Right lobe of liver (tissue), 6 donors: ENCODE measurements at places on chromosomes 2 and 18. TPM values are rescaled to one million over a fixed set of nuclear protein-coding genes. Genes with fewer than 3 reads are reported as not detected.

DNA sequence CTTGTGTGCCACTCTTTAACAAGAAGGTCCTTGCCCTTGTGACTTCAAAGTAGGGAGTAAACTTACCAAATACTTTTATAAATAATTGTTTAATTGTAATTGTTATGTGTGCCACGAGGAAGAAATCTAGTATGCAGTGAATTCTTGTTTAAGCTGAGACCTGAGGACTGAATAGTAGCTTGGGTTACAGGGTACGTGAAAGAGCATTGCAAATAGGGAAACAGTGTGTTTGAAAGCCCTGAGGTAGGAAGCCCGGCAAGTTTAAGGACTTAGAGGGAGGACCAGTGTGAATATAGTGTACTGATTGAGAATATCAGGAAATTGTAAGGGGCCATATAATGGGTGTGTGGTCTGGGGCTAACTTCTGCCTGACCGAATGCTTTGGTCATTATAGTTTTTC is 26.2 kb downstream of the PHLPP1 start:
- peak overlapping the region; percentile 6 for H3K4me3 ChIP-seq
- peaks cover 50% of the 10 kb centered on the region for H3K4me1 ChIP-seq
- no peaks in the 10 kb centered on the region for H3K36me3 ChIP-seq

- no peaks in the 10 kb centered on the region for H3K4me1 ChIP-seq
- no peak overlapping the region for H3K4me3 ChIP-seq
- H3K27me3 ChIP-seq = no peaks in the 10 kb centered on the region
- no peaks in the 10 kb centered on the region for H3K36me3 ChIP-seq
- H3K27ac ChIP-seq = no peak overlapping the region
- no peak for DNase-seq
Measured at GRCh38 chr2:149021761-149022160, 16.7 kb upstream of the LYPD6B start.

GRCh38 chr2:203574824-203575223 is 39.7 kb upstream of the RAPH1 start:
- H3K27me3 ChIP-seq = no peaks in the 10 kb centered on the region
- H3K4me3 ChIP-seq = no peak overlapping the region
- no peak for DNase-seq
- H3K27ac ChIP-seq = no peak overlapping the region
- no peaks in the 10 kb centered on the region for H3K4me1 ChIP-seq

DNA sequence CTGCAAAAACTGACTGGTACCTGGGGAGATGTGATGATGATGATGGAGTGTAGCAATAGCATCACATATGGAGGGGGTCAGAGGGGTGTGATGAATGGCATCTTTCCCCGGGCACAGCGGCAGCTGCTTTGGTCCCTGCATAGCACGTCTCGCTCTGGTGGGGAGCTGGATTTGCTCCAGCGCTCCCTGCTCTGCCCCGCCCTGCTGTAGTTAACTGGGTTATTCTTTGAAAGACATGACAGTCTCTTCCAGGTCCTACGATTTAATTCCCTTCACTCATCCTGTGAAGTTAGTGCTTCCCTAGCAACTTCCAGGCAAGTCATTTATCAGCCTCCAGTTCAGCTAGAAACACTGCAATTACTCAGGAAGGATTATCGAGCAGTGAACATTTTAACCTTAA is 463.1 kb downstream of the TSN start:
- no peak overlapping the region for H3K4me3 ChIP-seq
- H3K27ac ChIP-seq = no peak overlapping the region
- H3K36me3 ChIP-seq = no peaks in the 10 kb centered on the region
- no peak for DNase-seq

GRCh38 chr2:95328358-95329125 is 31.4 kb downstream of the KCNIP3 start:
- no peak for DNase-seq
- no peaks in the 10 kb centered on the region for H3K27me3 ChIP-seq
- no peaks in the 10 kb centered on the region for H3K36me3 ChIP-seq

GRCh38 chr18:78526923-78527711 is 452.5 kb upstream of the SALL3 start:
- H3K4me3 ChIP-seq = no peak overlapping the region
- H3K27ac ChIP-seq = no peak overlapping the region
- no peaks in the 10 kb centered on the region for H3K27me3 ChIP-seq
- DNase-seq = no peak
- no peaks in the 10 kb centered on the region for H3K36me3 ChIP-seq
- no peaks in the 10 kb centered on the region for H3K4me1 ChIP-seq

GRCh38 chr2:63249161-63249560 is 198.5 kb downstream of the OTX1 start:
- no peak overlapping the region for H3K27ac ChIP-seq
- no peak for DNase-seq
- no peaks in the 10 kb centered on the region for H3K4me1 ChIP-seq
- no peaks in the 10 kb centered on the region for H3K36me3 ChIP-seq
- no peak overlapping the region for H3K4me3 ChIP-seq
- H3K27me3 ChIP-seq = no peaks in the 10 kb centered on the region

DNA sequence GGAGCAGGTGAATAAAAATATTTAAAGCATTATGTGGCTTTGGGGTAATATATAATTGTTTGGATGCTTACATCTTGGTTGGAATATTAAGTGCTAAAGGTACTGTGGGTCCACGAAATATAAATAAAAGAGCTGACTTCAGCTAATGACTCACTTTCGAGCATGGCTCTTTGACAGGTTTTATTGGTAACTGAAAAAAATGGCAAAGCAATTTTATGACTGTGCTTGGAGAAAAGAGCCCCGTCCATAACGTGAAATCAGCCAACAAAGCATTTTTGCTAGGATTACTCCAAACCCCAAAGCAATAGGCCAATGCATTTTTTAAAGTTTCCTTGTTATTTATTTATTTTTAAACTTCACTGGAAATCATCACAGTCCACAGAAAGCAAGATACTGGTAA is 397.2 kb upstream of the CDH19 start:
- no peak for DNase-seq
- no peaks in the 10 kb centered on the region for H3K4me1 ChIP-seq
- no peak overlapping the region for H3K27ac ChIP-seq
- H3K36me3 ChIP-seq = no peaks in the 10 kb centered on the region
- H3K27me3 ChIP-seq = no peaks in the 10 kb centered on the region

DNA sequence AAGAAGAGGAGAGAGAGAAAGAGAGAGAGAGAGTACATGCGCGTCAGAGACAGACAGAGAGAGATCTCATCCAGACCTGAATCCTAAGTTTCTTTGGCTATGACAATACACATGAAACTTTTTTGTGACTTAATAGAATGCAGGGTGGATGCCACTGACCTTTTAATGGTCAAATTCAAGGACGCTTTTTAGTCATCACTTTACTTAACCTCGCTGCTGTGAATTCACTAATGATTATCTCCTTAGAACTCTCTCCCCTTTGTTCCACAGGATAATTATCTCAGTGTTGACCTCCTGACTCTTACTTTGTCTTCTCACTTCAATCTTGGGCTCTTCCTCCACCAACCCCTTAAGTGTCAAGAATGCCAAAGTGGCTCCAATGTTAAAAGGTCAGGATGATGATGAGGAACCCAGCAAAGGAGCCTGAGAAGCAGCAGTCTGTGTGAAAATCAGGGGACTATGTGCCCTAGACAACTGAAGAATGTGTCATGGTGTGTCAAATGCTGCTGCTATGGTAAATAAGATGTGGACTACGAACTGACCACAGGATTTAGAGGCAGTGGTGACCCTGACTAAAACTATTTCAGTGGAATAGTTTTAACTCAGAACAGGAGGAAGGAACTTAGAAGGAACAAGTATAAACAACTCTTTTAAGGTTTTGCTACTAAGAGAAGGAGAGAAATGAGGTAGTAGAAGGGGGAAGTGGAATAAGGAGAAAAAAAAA is 382.1 kb downstream of the ZEB2 start:
- H3K4me1 ChIP-seq = no peaks in the 10 kb centered on the region
- no peaks in the 10 kb centered on the region for H3K27me3 ChIP-seq
- DNase-seq = no peak
- H3K4me3 ChIP-seq = no peak overlapping the region
- no peaks in the 10 kb centered on the region for H3K36me3 ChIP-seq

- no peaks in the 10 kb centered on the region for H3K4me1 ChIP-seq
- no peak overlapping the region for H3K27ac ChIP-seq
- H3K4me3 ChIP-seq = no peak overlapping the region
- H3K36me3 ChIP-seq = peaks cover 4% of the 10 kb centered on the region
Measured at GRCh38 chr18:79905389-79905911, 46.0 kb downstream of the SLC66A2 start.

GRCh38 chr2:236711440-236711839 is 141.8 kb downstream of the ACKR3 start:
- no peaks in the 10 kb centered on the region for H3K27me3 ChIP-seq
- no peak overlapping the region for H3K4me3 ChIP-seq
- DNase-seq = no peak
- H3K4me1 ChIP-seq = peaks cover 4% of the 10 kb centered on the region

GRCh38 chr2:140442319-140442718 is 1662.1 kb upstream of the NXPH2 start:
- no peaks in the 10 kb centered on the region for H3K36me3 ChIP-seq
- no peak for DNase-seq
- H3K4me1 ChIP-seq = no peaks in the 10 kb centered on the region
- no peak overlapping the region for H3K27ac ChIP-seq
- H3K27me3 ChIP-seq = no peaks in the 10 kb centered on the region

Gene SERPINB13
- not detected for total RNA-seq

DNA sequence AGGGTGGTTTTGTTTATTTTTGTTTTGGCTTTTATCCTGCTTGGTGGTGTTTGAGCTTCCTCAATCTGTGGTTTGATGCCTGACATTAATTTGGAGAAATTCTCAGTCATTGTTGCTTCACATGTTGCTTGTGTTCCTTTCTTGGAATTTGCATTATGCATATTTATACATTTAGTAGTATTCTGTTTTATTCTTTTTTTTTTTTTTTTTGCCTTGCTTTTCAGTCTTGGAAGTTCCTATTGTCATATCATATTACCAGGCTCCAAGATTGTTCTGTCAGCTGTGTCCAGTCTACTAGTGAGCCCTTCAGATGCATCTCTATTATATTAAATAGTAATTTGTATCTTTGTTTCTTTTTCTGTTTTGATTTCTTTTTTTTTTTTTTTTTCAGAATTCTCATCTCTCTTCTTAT is 77.0 kb downstream of the EPC2 start:
- no peak for DNase-seq
- H3K4me3 ChIP-seq = no peak overlapping the region
- H3K27me3 ChIP-seq = no peaks in the 10 kb centered on the region
- H3K36me3 ChIP-seq = no peaks in the 10 kb centered on the region
- no peaks in the 10 kb centered on the region for H3K4me1 ChIP-seq

Gene CAPN14
- total RNA-seq = not detected

GRCh38 chr2:178225006-178225805 is 30.9 kb downstream of the OSBPL6 start:
- H3K4me1 ChIP-seq = no peaks in the 10 kb centered on the region
- no peaks in the 10 kb centered on the region for H3K27me3 ChIP-seq
- H3K27ac ChIP-seq = no peak overlapping the region
- H3K36me3 ChIP-seq = no peaks in the 10 kb centered on the region
- H3K4me3 ChIP-seq = no peak overlapping the region

Gene LIMS4
- not detected for total RNA-seq

DNA sequence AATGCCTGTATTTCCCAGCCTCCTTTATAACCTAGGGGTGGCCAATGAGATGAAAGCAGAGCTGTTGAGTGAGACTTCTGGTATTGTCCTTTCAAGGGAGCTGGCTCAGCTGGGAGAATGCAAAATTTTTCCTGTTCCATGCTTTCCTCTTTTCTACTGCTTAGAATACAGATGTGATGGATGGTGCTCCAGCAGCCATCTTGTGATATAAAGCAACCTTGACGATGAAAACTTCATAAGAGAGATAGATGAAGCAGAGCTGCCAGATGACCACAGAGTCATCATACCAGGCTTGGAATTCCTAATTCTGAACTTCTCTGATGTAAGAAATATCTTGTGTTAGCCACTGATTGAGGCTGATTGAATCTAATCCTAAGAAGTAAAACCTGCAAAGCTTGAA is 11.9 kb upstream of the INHBB start:
- no peaks in the 10 kb centered on the region for H3K36me3 ChIP-seq
- no peak for DNase-seq
- no peaks in the 10 kb centered on the region for H3K4me1 ChIP-seq
- H3K27me3 ChIP-seq = no peaks in the 10 kb centered on the region

Gene KRTCAP3
- total RNA-seq = 3.6 TPM

DNA sequence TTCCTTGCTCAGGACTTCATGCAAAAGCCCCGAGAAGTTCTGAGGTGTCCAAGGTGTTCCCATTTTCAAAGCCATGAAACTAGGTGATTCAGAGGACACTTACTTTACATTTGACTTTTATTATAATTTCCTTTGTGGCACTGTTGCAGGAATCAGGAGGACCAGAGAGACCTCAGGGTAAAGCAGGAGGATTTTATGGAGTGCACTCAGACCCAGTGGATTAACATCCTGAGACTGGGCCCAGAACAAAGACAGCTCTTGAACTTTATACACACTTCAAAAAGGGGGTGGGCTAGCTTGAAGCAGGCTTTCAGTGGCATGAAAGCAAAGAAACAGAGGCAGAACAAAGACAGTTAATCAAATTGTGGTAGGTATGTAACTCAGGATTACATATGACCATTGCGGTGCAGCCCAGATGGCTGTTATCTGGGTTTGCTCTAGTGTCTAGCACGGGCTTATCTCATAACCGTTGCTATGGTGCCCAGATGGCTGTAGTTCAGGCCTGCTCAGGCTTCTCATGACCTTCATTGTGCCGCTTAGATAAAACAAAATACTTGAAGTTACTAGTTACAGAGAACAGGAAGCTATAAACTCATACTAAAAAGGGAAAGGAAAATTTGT is 39.4 kb downstream of the TMEM182 start:
- no peak overlapping the region for H3K27ac ChIP-seq
- no peak for DNase-seq
- no peaks in the 10 kb centered on the region for H3K4me1 ChIP-seq
- no peaks in the 10 kb centered on the region for H3K27me3 ChIP-seq
- H3K36me3 ChIP-seq = no peaks in the 10 kb centered on the region

Gene TFCP2L1
- total RNA-seq = 0.51 TPM

Gene MAP2
- total RNA-seq = 9.4 TPM
